ENCODE measurements at places on chromosomes 12 and 14.

- no peak for DNase-seq
These were observed 2.6 kb downstream of the KIAA0586 start for GRCh38 chr14:58430156-58430555.

DNA sequence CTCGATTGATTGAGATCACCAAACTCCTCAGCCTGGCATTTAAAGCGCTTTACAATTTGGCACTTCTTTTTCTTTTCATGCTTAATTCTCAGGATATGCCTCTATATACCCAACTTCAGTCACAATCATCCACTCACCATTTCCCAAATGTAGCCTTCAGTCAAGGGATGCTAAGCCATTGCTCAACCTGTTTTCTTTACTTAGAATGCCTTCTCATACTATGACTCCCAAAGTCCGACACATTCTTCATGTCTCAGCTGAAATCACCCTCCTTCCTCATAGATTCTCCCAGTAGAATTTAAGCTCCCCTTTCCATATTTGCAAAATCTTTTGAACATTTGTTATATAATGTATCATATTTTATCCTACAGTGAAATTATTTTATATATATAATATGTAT lies 467.0 kb downstream of the LRIG3 start:
- no peak for DNase-seq

DNA sequence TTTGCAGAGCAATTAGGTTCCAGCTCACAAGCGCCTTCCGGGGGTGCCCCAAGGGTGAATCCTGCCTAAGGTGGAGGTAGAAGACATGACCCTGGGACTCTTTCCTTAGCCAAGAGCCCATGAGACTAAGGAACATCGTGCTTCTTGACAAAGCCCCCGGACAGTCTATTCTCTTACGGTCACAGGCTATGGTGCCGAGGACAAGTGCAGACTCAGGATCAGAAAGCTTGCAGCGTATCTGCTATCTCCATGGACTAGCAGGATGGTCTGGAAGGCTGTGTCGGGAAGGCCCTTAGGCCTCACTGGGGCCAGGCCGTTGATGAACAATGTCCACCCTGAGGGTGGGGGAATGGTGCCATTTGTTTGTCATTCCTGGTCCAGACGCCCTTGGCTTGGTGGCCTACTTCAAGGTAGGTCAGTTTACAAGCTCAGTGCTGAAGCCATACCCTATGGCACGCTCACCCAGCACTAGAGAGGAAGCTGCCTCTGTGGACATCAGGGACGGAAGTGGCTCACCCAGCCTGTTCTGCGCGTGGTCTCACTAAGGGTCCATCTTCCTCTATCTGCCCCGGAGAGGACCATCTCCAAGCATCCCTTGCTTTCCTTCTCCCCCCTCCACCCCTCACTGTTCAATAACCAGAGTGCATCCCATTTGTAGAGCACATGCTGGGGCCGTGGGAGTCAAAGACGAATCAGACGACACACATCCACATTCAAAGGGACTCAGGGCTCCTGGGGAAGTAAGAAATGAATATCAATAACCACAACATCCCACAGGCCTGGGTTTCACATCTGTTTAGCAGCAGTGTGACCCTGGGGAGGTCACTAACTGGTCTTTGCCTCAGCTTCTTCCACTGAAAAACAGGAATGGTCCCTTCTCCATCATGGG lies 45.0 kb upstream of the IQSEC3 start:
- no peak for DNase-seq

GRCh38 chr12:130117233-130117632 lies 45.0 kb upstream of the FZD10 start:
- DNase-seq = no peak

DNA sequence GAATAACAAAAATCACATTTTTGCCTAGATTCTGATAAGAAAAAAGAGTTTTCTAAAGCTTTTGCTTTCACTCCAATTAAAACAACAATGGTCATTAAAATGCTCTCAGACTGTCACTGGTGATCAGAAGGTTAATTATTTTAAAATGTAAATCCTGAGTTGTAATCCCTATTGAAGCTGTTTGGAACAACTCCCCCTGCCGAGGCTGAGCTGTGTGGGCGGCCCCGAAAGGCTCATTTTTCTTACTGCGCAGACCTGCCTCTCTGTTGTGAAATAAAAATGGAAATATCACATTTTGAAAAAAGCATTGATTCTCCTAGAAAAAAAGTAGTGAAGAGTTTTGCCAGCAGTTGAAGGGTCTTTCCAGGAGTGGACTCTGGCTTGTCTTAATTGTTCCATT lies 174.8 kb upstream of the CDKN3 start:
- DNase-seq = no peak

GRCh38 chr12:105769486-105769885 lies 369.3 kb downstream of the NUAK1 start:
- DNase-seq = no peak

DNA sequence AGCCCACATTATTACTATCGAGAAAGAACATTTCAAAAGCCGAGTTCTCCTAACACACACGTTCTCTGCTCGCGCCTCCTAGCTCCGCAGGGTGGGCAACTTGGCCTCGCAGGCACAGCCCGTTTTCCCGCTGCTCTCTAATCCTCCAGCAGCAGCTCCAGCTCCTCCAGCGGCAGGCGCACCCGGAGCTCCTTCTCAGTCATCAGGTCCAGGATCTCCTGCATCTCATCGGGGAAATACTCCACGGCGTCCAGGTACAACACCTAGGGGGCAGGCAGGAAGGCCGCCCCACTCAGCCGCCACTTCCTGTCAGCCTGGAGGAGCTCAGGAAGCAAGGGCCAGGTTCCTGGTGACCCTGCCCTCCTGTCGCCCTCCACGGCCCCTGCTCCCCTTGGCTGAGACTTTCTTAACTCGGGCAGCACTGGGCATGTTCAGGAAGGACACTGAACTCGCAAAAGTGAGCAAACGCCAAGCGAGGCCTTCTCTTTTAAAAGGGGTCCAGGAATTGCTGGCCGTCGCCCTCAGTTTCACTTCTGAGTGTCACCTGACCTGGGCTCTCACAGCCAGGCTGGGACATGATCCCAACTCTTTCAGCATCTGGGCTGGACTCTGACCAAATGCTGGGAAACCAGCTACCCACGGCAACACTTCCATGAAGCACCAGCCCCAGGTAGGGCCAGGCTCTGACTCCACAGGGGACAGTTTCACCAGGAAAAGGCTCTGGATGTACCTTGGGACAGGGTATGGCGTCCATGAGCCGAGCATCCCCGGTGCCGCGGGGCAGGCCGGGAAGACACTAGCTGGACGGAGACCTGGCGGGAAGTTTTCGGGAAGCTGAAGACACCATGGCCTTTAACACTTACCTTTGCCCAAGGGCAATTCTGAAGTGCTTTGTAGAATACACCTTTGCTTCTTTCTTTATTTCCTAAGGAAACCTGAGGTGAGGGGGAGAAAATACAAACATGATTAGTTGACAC lies 22.1 kb downstream of the PSMC1 start:
- DNase-seq = no peak

- DNase-seq = no peak
These were observed 38.6 kb downstream of the ARF6 start for GRCh38 chr14:49931523-49931922.

GRCh38 chr12:25935355-25936144 lies 22.9 kb upstream of the RASSF8 start:
- no peak for DNase-seq

GRCh38 chr12:124910561-124911478 lies 3.6 kb downstream of the UBC start:
- DNase-seq = no peak

Measured in stimulated activated CD4-positive, alpha-beta T cell treated with anti-CD3 and anti-CD28 coated beads, Interleukin-15, amount 100 ng/mL, for 1 hour (primary cell).